GM23248 (cell line): ENCODE measurements at places on chromosomes 2 and 18. TPM values are rescaled to one million over a fixed set of nuclear protein-coding genes. Genes with fewer than 3 reads are reported as not detected.
A peak's percentile ranks its signal among the peaks of the same experiment; 100 is the strongest.

The RAB17 gene
- 0.76 and 1.7 TPM in 2 replicates for total RNA-seq

The LYPD6 gene
- total RNA-seq = 3.9 TPM in 2 replicates

The DYTN gene
- total RNA-seq = not detected in 2 replicates

The TUBB8B gene
- total RNA-seq = not detected in 2 replicates

DNA sequence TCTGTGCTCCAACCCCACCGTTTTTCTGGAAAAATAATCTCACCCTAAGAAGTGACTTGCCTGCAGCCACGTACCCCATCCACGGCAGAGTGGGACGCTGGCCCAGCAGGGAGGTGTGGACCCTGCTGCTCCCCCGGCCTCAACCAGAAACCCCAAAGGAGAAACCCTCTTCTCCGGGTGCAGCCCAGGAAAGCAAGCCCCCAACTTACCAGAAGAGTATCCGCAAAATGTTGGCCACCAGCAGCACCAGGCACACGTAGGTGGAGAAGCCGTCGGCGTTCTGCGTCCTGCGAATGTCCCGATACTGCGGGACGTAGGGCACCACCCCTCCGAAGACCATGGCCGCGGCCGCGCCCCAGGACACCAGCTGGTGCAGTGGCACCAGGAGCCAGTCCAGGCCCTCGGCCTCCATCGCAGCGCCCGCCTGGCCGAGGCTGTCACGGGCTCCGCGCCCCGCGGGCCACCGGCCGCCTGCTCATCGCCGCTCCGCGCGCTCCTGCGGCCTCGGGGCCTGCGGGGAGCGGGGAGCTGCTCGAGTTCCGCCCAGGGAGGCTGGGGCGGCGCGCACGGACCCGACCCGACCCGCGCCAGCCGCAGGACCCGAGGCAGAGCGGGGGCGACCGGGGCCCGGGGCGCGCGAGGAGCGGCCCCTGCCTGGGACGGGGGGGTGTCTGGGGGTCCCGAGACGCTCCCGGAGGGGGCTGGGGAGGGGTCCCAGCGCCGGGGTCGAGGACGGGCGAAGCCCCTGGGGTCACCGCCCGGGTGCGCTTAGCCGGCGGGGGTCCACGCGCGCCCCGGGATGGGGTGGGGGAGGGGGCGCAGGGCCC lies 725 bp downstream of the SLC66A2 start:
- H3K36me3 ChIP-seq = no peaks in the 10 kb centered on the region
- no peaks in the 10 kb centered on the region for H3K27me3 ChIP-seq
- peaks cover 14% of the 10 kb centered on the region for H3K4me1 ChIP-seq
- H3K4me3 ChIP-seq = peak overlapping the region; percentile 84
- peak; percentile 73 for DNase-seq

DNA sequence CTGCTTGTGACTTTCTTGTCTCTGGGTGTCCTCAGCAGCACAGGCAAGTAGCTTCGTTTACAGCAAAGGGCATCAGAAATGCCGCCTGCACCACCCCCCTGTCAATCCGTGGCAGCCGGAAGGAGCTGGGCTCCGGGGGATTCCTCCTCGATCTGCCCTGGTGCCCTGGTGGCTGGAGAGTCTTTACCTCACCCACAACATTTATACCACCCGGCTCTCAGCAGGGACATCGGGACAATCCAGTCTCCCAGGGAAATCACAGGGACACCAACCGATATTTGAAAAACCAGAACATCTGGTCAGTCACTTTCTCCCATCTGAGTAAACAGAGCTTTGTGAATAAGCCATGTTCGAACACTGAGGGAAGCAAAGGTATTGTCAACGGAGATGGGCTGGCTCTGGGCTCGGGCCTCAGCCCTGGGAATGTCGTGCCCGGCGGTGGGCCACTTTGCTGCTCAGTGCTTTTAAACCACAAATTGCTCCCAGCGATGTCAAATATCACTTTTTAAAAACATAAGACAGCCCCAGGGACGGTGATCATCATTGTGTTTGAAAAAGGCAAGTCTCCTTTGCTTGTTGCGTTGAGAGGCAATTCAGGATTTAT lies 210.0 kb upstream of the SALL3 start:
- no peaks in the 10 kb centered on the region for H3K4me1 ChIP-seq
- H3K27me3 ChIP-seq = no peaks in the 10 kb centered on the region
- DNase-seq = no peak

GRCh38 chr2:55009277-55010060 lies 40.8 kb downstream of the RTN4 start:
- peak; percentile 39 for DNase-seq
- H3K4me3 ChIP-seq = peak overlapping the region; percentile 61
- peaks cover 92% of the 10 kb centered on the region for H3K4me1 ChIP-seq
- H3K27me3 ChIP-seq = no peaks in the 10 kb centered on the region

DNA sequence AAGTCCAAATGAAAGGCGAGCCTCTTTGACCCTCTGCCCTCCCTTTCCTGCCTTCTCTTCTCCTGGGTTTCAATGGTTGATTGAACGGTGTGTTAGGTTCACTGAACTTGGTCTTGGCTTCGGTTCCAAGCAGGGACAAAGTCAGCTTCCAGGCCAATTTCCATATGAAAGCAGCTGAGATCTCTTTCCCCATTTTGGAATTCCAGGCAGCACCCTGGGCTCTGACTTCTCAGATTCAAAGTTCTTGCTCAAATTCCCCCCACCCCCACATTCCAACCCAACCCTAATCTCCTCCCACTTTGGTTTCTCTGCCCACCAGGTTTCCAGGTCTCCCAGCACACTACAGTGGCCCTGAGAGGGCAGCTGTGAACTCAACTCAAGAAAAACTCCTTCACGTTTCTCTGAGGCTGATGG lies 231.0 kb downstream of the INSIG2 start:
- DNase-seq = no peak
- no peaks in the 10 kb centered on the region for H3K36me3 ChIP-seq
- no peak overlapping the region for H3K4me3 ChIP-seq
- peaks cover 5% of the 10 kb centered on the region; the same call in 1 of the 2 replicates for H3K4me1 ChIP-seq
- H3K27me3 ChIP-seq = no peaks in the 10 kb centered on the region

GRCh38 chr2:234175649-234176048 lies 125.1 kb downstream of the SPP2 start:
- no peaks in the 10 kb centered on the region for H3K36me3 ChIP-seq
- no peak for DNase-seq
- peaks cover 15% of the 10 kb centered on the region for H3K27me3 ChIP-seq
- H3K4me3 ChIP-seq = no peak overlapping the region
- H3K4me1 ChIP-seq = no peaks in the 10 kb centered on the region

- H3K27ac ChIP-seq = no peak overlapping the region
- no peaks in the 10 kb centered on the region; the same call in none of the 2 replicates for H3K27me3 ChIP-seq
- no peak overlapping the region for H3K4me3 ChIP-seq
- no peaks in the 10 kb centered on the region for H3K36me3 ChIP-seq
These were observed 137.7 kb upstream of the HDAC4 start for GRCh38 chr2:239538357-239539052.

GRCh38 chr2:201607568-201607967 lies 35.7 kb downstream of the TMEM237 start:
- H3K36me3 ChIP-seq = no peaks in the 10 kb centered on the region
- H3K4me3 ChIP-seq = no peak overlapping the region
- no peaks in the 10 kb centered on the region for H3K27me3 ChIP-seq
- H3K4me1 ChIP-seq = no peaks in the 10 kb centered on the region
- H3K27ac ChIP-seq = no peak overlapping the region
